Naive B cell (primary cell): ENCODE measurements at places on chromosomes 11 and 22. TPM values are rescaled to one million over a fixed set of nuclear protein-coding genes. Genes with fewer than 3 reads are reported as not detected.

Gene APOA5
- not detected for polyA plus RNA-seq

Gene MTNR1B
- not detected for polyA plus RNA-seq

Gene MRGPRX3
- not detected for polyA plus RNA-seq

Gene TRIM66
- 1.2 TPM for polyA plus RNA-seq

Gene MAPK8IP2
- polyA plus RNA-seq = 0.04 TPM

Gene GLB1L3
- polyA plus RNA-seq = not detected

Gene OR5D13
- polyA plus RNA-seq = not detected

Gene TRMU
- 11.1 TPM for polyA plus RNA-seq

Gene PARVA
- polyA plus RNA-seq = not detected

Gene MYO18B
- polyA plus RNA-seq = not detected

Gene SLCO2B1
- not detected for polyA plus RNA-seq

Gene KIAA1671
- not detected for polyA plus RNA-seq

Gene SYCE3
- not detected for polyA plus RNA-seq

Gene GAB2
- polyA plus RNA-seq = 2.8 TPM

Gene RASD2
- polyA plus RNA-seq = not detected

Gene HBG2
- polyA plus RNA-seq = not detected

Gene SAA4
- polyA plus RNA-seq = not detected

Gene TMEM121B
- not detected for polyA plus RNA-seq

Gene STX3
- polyA plus RNA-seq = 7.1 TPM

Gene DSCAML1
- polyA plus RNA-seq = not detected

Gene C11orf54
- 20.6 TPM for polyA plus RNA-seq

Gene PTPRCAP
- polyA plus RNA-seq = 953 TPM

Gene CABP7
- polyA plus RNA-seq = not detected

Gene PATE2
- polyA plus RNA-seq = not detected

Gene ADORA2A
- 53.8 TPM for polyA plus RNA-seq

Gene ARHGAP20
- polyA plus RNA-seq = 0.05 TPM

Gene MRPL49
- polyA plus RNA-seq = 96.2 TPM

Gene KCNE3
- polyA plus RNA-seq = not detected

Gene RAB30
- 108 TPM for polyA plus RNA-seq

Gene UBQLN3
- polyA plus RNA-seq = not detected

Gene SGSM1
- polyA plus RNA-seq = not detected

Gene OR4A16
- not detected for polyA plus RNA-seq

Gene RPLP2
- 3,573 TPM for polyA plus RNA-seq

Gene PVALB
- polyA plus RNA-seq = 0.73 TPM

Gene GVQW3
- 0.84 TPM for polyA plus RNA-seq

Gene SERPING1
- polyA plus RNA-seq = not detected

Gene LMNTD2
- polyA plus RNA-seq = 4.8 TPM

Gene MMP10
- polyA plus RNA-seq = not detected

Gene C22orf15
- 4.9 TPM for polyA plus RNA-seq

Gene KRTAP5-2
- polyA plus RNA-seq = not detected

Gene LIPT2
- 30.4 TPM for polyA plus RNA-seq
